GF-D8 (cell line): ENCODE measurements at places on chromosomes 6 and 20.

DNA sequence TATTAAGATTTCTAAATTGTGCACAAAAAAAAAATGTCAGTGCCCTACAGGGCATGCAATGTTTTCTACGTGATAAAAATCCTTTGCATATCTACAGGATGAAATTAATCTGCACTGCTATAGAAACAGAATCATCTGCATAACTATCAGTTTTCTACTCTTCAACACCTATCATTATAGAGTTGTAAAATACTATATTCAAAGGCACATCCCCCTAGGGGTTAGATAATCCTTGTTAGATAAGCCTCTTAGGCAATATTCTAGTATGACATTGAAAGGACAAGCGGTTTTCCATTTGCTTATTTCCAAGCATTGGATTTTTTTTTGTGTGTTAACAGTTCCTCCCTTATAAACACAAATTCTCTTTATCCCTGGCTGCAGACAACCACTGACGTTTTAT is 98.7 kb upstream of the LAMA2 start:
- no peak for DNase-seq

- DNase-seq, result no peak
Observed at GRCh38 chr20:43824309-43825050, 90.2 kb upstream of the TOX2 start.

GRCh38 chr6:37745748-37746147 is 48.1 kb upstream of the MDGA1 start:
- DNase-seq, result no peak

GRCh38 chr6:167303675-167304625 is 12.8 kb downstream of the UNC93A start:
- DNase-seq, result no peak

DNA sequence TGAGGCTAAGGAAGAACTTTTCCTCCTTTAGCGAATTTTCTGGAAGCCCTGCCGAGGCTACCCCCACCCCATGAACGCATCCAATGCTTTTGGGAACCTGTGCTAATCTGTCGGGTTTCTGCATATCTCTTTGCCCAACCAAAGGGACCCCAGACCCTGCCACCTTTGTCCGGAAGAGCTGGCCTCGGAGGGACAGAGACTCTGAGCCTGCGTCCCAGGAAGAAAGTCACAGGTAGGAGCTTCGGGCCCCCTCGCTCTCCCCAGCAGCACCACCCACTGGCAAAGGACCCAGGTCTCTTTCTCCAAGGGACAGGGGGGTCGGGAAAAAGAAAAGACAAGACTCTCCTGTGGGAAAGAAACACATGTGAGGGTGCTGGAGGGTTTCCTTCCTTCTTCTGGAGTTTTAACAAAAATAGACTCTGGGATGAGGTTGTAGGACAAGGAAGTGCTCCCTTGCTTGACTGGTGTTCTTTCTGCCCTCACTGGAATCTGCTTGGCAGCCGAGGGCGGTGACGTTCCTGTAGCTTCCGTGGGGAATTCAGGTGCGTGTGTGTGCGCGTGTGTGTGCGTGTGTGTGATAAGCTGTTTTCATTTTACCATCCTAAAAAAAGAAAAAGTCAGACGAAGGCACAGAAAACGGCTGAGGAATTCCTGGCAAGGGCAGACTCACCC is 16.3 kb upstream of the FOXC1 start:
- no peak for DNase-seq

- no peak for DNase-seq
Observed at GRCh38 chr6:100447081-100447899, 17.4 kb downstream of the SIM1 start.

DNA sequence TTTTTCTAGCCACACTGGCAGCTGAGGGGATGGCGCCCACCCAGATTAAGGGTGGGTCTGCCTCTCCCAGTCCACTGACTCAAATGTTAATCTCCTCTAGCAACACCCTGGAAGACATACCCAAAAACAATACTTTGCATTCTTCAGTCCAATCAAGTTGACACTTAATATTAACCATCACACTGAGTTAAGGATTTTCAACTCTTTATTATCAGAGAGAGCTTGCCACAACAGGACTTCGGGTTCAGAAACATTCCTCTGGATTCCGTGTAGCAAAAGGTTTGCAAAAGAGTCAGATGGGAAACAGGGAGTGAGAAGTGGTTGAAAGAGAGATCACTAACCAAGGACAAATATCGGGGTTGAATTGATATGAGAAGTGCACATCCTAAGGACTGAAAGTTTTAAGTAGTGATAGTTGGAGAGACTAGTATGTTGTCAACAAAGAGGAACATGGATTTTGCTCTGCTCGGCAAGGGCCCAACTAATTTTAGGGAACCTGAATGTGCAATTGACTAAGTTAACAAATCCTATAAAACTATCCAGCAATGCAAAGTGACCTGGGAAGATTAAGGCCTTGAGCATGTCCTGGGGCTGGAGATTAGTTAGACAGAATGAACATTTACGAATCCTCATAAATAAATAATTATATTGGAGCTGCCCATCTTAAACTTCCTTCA is 137.0 kb upstream of the TENT5A start:
- DNase-seq, result no peak
